GM12865 (cell line): ENCODE measurements at places on chromosomes 6 and 20.

DNA sequence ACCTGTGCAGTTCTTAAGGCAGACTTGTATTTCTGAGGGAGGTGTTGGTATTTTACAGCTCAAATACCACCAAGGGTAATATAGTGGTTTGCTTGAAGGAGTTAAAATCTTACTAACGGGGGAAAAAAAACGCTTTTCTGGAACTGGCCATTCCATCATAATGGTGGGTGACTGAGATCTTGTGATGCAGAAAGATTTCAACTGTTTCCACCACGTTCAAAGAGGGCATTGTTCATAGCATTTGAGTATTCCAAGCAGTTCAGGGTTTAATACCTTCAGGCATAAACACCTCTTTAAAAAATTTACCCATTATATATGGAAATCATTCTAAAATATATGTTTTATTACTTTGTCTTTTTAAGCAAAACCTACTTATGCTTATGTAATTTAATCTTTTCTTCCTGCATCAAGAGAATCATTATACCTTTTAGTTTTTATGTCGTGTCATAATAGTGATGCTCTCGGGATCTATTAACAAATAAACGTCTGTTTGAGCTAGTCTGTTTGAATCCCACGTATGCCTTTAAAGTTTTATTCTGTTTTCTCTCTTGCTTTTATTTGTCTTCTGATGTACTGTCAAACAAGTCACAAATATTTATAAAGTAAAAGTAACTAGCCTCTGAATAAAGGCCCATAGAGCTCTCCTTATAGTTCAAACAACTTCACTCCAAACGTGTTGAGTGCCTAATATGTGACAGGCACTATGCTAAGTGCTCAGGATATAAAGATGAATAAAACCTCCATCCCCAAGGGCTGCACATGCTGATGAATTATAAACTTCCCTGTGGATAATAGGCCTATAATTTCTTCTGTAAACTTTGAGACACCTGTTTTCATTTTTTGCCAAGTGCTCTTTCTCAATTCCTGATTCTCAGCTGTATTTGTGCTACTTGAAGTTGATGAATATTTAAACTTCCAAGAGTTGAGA lies 298.8 kb upstream of the FERMT1 start:
- DNase-seq = no peak

- DNase-seq = peak; percentile 73
Observed at GRCh38 chr6:38973178-38974057, 75.2 kb upstream of the GLP1R start.

GRCh38 chr6:140062043-140063020 lies 687.9 kb upstream of the CITED2 start:
- no peak for DNase-seq

DNA sequence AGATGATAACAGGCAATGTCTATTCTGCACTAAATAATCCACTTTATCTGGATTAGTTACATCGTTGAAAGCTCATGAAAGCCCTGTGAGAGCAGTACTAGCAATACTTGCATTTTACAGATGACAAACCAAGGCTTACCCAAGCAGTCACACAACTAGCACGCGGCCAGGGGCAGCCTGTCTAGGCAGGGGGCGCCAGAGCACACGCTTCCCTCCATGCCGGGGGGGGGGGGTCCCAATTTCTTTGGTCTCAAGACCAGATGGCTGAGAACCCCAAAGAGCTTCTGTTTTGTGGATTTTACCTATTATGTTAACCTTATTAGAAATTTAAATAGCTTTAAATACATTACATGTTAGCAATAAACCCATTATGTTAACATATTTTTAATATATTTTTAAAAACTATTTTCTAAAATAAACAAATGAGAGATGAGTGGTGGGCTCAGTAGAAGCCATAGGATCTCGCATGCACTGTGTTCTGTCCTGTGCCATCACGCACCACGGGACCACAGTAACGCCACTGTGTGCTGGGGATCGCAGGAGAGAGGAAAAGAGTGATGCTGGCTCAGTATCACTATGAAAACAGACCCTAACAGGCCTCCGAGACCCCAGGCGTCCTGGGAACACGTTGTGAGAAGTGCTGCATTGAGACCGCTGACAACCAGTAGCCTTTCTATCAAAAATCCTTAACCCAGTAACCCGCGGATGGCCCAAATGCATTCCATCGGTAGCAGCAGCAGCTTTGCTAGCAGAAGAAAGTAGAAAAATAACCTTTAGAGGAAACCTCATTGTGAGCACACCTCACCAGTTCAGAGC lies 5.3 kb upstream of the PRR18 start:
- DNase-seq = peak; percentile 57

DNA sequence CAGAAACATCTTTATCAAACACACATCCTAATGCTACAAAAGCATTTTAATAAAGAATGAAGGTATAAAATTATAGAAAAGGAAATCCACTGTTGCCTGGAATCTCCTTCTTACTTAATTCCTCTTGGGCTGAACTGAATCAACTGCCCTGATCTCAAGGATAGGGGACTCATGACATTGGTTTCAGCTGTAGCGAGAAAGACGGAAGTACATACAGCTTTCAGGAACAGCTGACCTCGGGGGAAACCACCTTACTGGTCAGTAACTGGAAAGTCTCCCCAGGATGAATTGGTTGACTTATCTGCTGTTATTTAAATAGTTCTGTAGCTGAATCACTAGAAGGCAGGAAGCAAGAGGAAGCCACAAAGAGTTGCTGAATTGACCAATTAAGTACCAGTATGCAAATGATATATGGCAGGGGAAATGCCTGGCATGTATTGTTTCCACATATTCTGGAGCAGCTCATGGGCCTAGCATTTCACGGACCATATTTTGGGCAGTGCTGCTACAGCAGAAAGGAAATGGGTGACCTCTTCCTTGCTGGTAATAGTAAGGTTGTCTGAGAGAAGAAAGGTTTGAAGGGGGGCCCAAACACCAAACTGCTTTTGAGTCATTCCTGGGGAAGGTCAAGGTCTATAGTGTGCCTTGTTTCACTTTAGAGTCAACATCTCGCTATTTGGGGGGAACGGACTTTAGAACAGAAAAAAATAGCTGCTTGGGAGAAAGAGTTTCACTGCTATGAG lies 43.7 kb upstream of the MAP7 start:
- DNase-seq = peak; percentile 94

- no peak for DNase-seq
Observed at GRCh38 chr20:1449370-1449769, 17.3 kb downstream of the NSFL1C start.

DNA sequence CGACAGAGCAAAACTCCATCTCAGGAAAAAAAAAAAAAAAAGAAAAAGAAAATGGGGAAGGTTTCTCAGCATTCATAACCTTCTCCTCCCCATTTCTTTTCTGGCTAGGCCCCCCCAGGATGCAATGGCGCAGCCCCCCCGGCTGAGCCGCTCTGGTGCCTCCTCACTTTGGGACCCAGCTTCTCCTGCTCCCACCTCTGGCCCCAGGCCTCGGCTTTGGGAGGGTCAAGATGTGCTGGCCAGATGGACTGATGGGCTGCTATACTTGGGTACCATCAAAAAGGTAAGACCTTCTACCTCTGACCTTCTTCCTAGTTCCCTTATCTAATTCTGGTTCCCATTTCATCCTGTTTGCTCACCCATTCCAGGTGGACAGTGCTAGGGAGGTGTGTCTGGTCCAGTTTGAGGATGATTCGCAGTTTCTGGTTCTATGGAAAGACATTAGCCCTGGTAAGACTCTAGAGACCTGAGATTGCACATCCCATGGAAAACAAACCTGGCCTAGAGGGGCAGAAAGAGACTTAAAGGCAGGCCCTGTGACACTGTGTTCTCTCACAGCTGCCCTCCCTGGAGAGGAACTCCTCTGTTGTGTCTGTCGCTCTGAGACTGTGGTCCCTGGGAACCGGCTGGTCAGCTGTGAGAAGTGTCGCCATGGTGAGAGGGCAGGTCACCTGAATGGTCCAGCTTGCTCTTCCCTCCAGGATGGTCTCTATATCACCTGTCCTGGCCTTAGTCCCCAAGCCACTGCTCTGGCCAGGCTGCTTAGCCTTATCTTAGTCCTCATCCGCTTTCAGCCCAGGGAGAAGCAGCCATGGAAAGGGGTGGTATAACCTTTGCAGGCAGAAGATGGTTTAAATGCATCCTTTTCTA lies 1.6 kb downstream of the PHF1 start:
- no peak for DNase-seq

GRCh38 chr6:137370871-137371633 lies 123.1 kb downstream of the OLIG3 start:
- DNase-seq = peak; percentile 71

GRCh38 chr6:11754625-11755271 lies 23.9 kb downstream of the ADTRP start:
- DNase-seq = no peak

- DNase-seq = no peak
Observed at GRCh38 chr20:41616228-41616627, 1.9 kb downstream of the CHD6 start.

DNA sequence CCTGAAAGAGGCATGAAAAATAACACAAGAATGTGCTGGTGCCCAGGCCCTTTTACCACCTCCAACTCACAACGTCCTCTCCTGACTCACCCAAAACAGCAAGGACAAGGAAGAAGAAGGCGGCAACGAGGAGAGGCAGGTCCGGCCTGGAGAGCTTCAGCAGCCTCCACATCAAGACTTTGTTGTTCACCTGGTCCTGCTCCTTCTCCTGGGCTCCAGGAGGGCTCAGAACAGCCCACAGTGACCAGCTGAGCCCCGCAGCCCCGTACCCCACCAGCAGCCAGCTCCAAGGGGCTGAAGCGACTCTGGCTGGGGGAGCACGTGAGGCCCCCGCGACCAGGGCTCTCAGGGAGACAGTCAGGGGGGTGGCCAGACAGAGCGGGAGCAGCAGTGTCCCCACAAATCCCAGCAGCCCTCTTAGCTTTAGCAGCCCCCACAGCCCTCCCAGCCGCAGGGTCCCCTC lies 857 bp downstream of the TAP2 start:
- DNase-seq = no peak

GRCh38 chr6:48048451-48049146 lies 62.4 kb downstream of the PTCHD4 start:
- no peak for DNase-seq

DNA sequence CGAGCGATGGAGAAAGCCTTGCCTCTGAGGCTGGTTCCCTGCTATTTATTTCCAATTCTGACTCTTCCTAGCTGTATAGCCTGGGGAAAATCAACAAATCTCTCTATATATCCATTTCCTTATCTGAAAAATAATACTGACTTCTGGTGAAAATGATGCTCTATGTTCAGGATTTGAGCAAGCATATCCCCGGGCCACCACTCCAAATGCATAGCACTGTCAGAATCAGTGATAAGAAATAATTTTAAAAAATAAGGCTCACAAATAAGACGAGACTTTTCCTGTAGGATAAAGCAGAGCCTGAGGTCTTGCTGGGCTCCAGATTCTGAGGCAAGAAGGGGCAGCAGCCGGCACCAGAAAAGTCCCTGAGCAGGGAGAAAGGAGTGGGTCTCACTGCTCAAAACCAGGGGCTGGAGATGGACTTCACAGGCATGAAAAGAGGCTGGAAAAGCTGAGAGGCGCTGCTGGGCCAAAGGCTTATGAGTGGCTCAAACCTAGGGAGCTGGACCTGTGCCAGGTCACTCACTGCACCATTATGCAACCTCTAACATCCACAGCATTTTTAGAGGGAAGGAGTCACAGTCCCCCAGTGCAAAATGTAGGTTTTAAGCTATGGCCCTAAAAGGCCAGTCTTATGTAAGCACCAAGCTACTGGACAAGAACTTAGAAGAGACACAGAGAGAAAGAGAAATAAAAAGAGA lies 48.1 kb upstream of the SLC17A4 start:
- no peak for DNase-seq
